Daoy (cell line): ENCODE measurements at places on chromosomes 5 and 9. TPM values are rescaled to one million over a fixed set of nuclear protein-coding genes. Genes with fewer than 3 reads are reported as not detected.

DNA sequence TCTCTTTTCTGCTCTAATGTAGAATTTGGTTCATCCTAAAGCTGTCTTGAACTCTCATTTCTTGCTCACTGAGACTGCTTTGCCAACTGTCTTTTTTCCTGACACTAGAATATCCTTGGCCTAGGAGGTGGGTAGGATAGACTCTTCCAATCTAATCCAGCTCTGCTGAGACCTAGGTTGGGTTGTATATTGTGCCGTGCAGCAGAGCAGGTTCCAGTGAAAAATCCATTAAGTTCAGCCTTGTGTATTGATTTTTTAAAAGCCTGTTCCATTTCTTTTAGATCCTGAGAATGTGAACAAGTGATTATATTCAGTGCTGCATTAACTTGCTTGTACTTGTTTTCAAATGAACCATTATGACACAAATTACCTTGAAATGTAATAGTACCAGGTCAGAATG is 539.6 kb downstream of the LRRC70 start:
- DNase-seq = no peak

GRCh38 chr9:32427111-32427873 is 42.8 kb downstream of the ACO1 start:
- no peak for DNase-seq

DNA sequence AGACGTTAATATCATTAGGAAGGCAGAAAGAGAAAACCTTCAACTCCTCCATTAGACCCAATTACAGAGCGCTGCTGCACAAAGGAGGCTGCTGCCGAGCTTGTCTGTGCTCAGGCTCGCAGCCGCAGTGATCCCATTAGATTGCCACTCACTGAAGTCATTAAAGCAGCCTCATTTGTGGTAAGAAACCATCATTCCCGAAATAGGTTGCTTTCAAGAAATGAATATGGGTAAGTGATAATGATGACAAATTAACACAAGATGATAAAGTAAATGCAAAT is 137.2 kb downstream of the CAVIN4 start:
- DNase-seq = no peak

The COL5A1 gene
- 131 and 135 TPM in 2 replicates for total RNA-seq

The DMRTA1 gene
- not detected in 2 replicates for total RNA-seq

The SH3GL2 gene
- total RNA-seq = 0.17 TPM in 1 of 2 replicates, not detected in the other

The ADGRD2 gene
- 0.23 TPM in 1 of 2 replicates, not detected in the other for total RNA-seq

GRCh38 chr9:82720515-82720914 is 342.4 kb downstream of the RASEF start:
- no peak for DNase-seq
